Neural progenitor cell (in vitro differentiated cells): ENCODE measurements at places on chromosomes 11 and 22.

DNA sequence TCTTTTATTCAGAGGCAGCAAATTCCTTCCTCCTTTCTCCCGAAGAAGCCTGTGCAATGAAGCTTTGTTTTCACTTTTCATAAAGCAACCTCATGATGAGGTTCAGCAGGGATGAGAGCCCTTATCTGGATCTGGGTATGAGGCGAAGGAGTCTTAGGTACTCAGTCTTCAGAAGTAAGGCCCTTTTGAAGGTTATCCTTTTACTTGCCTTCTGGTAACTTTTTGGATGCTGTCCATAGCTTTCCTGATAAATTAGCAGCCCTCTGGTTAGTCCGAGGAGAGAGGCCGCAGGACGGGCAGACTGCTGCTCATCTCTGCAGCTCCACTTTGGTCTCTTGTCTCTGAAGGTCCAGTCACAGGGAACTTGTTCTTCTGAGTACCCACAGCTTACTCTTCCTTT, 1.1 kb downstream of the TRIM22 start:
- peak overlapping the region; percentile 93 for H3K27ac ChIP-seq
- no peaks in the 10 kb centered on the region for H3K27me3 ChIP-seq
- no peak for DNase-seq
- H3K36me3 ChIP-seq, result no peaks in the 10 kb centered on the region
- H3K4me3 ChIP-seq, result no peak overlapping the region

DNA sequence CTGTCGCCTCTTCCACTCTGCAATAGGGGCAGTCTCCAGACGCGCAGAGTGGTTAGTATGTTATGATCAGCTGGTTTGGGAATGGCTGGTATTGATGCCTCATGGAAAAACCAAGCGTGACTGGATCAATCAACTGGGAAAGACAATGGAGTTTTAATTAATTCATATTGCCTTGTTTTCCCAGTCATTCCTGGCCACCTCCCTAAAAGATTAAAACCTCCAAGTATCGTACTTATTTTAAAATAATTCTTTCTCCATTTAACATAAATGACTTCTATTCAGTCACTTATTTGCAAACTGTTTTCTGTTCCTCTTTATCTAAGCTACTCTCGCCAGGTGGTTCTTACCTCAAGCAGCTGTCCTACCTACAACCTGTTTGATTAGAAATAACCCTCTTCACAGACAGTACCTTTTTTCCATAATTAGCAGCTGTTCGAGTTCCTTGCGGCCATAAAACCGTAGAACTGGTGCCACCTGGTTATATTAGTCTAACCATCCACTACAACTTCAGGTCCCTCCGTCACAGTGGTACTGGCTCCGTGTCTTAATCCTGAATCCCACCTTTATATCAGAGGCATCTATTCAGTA, 898 bp downstream of the ZNF215 start:
- DNase-seq, result no peak
- peak overlapping the region; percentile 65 for H3K4me3 ChIP-seq
- no peak overlapping the region for H3K27ac ChIP-seq
- peaks cover 15% of the 10 kb centered on the region for H3K4me1 ChIP-seq
- no peaks in the 10 kb centered on the region for H3K27me3 ChIP-seq

- H3K4me3 ChIP-seq, result no peak overlapping the region
- no peak for DNase-seq
- peaks cover 54% of the 10 kb centered on the region for H3K4me1 ChIP-seq
- no peak overlapping the region for H3K27ac ChIP-seq
- H3K36me3 ChIP-seq, result no peaks in the 10 kb centered on the region
Observed at GRCh38 chr11:13008061-13008435, 1.1 kb upstream of the RASSF10 start.

GRCh38 chr11:11164334-11164690, 188.7 kb downstream of the CSNK2A3 start:
- no peaks in the 10 kb centered on the region for H3K27me3 ChIP-seq
- no peaks in the 10 kb centered on the region for H3K36me3 ChIP-seq
- no peaks in the 10 kb centered on the region for H3K4me1 ChIP-seq
- no peak overlapping the region for H3K27ac ChIP-seq

GRCh38 chr11:120229451-120230424, 10.2 kb upstream of the POU2F3 start:
- peak; percentile 68 for DNase-seq
- peaks cover 5% of the 10 kb centered on the region for H3K4me1 ChIP-seq

- H3K4me1 ChIP-seq, result peaks cover 9% of the 10 kb centered on the region
- no peaks in the 10 kb centered on the region for H3K27me3 ChIP-seq
- DNase-seq, result no peak
- H3K4me3 ChIP-seq, result no peak overlapping the region
- H3K36me3 ChIP-seq, result no peaks in the 10 kb centered on the region
- no peak overlapping the region for H3K27ac ChIP-seq
Observed at GRCh38 chr11:131796089-131796488, 425.7 kb downstream of the NTM start.

GRCh38 chr22:32079130-32080089, 36.3 kb downstream of the SLC5A1 start:
- H3K27me3 ChIP-seq, result no peaks in the 10 kb centered on the region
- no peak overlapping the region for H3K27ac ChIP-seq
- no peak overlapping the region for H3K4me3 ChIP-seq
- H3K4me1 ChIP-seq, result no peaks in the 10 kb centered on the region

DNA sequence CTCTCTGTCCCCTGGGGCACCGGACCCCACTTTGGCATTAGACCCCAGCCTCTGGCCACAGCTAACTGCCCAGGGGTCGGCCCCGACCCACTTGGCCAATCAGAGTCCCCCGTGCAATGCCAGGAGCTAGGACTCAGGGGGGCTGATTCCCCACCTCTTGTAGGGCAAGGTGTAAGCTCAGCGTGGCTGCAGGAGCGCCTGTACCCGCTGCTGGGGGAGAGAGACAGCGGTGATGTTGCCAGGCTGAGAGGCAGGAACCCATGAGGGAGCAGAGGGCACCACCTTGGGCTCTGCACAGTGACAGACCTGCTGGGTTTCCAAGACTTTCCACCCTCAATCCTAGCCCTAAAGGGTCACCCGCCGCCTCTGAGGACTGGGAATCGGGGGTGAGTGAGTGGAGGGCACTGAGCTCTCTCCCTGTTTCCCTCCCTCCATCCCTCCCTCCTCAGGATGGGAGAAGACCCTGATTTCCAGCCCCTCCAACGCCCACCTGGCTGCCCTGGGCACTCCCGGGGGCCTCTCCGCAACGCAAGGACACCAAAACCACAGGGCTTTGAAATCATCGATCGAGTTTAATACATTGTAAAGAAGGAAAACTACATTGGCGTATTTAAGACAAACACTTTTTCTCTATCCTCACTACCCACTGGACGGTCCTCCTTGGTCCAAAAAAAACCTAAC, 128.4 kb downstream of the ARHGAP8 start:
- H3K36me3 ChIP-seq, result peaks cover 4% of the 10 kb centered on the region
- no peak overlapping the region for H3K27ac ChIP-seq
- no peak for DNase-seq
- H3K4me3 ChIP-seq, result no peak overlapping the region

- peaks cover 14% of the 10 kb centered on the region for H3K27me3 ChIP-seq
- peaks cover 12% of the 10 kb centered on the region for H3K4me1 ChIP-seq
Observed at GRCh38 chr22:43222262-43222661, 35.3 kb upstream of the TTLL12 start.

GRCh38 chr11:61090982-61091372, 11.3 kb upstream of the CD5 start:
- no peak for DNase-seq
- H3K27ac ChIP-seq, result no peak overlapping the region
- no peaks in the 10 kb centered on the region for H3K27me3 ChIP-seq
- H3K4me1 ChIP-seq, result no peaks in the 10 kb centered on the region
- H3K36me3 ChIP-seq, result no peaks in the 10 kb centered on the region

DNA sequence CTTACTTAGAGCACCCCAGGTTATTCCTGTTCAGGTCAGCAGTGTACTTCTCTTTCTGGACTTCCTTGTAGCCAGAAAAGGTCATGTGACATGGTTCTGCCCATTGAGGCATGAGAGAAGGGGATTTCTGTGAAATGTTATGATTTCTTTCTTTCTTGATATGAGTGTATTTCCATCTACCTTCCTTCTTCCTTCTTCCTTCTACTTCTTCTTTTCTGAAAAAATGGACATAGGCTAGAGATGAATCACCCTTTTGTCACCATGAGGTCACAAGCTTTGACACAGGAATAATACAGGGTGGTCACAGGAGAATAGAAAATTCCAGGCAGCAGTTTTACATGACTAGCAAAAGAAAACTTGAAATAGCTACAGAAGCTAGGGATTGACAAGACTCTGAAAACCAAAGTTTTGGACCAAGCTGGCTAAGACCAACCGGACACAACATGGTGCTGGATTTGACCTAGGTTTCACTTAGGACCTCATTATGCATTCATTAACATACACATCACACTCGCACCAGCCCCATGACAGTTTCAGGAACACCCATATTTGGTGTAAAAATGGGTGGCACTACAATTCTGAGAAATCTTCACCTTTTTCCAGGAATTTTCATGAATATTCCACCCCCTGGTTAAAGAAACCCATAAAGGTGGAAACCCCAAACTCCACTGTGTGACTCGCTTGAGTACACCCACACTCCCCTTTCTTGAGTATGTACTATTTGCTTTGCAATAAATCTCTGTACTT, 21.2 kb upstream of the MAP6 start:
- H3K4me1 ChIP-seq, result no peaks in the 10 kb centered on the region
- H3K36me3 ChIP-seq, result no peaks in the 10 kb centered on the region
- DNase-seq, result no peak
- no peaks in the 10 kb centered on the region for H3K27me3 ChIP-seq
- no peak overlapping the region for H3K27ac ChIP-seq

- no peaks in the 10 kb centered on the region for H3K36me3 ChIP-seq
- no peaks in the 10 kb centered on the region for H3K4me1 ChIP-seq
- H3K27me3 ChIP-seq, result no peaks in the 10 kb centered on the region
- peak overlapping the region; percentile 0 for H3K27ac ChIP-seq
Observed at GRCh38 chr22:43234264-43234988, 47.5 kb upstream of the TTLL12 start.

GRCh38 chr22:23187871-23188700, 7.8 kb downstream of the BCR start:
- no peaks in the 10 kb centered on the region for H3K36me3 ChIP-seq
- H3K4me1 ChIP-seq, result peaks cover 27% of the 10 kb centered on the region
- no peak overlapping the region for H3K4me3 ChIP-seq
- no peak for DNase-seq

- H3K27me3 ChIP-seq, result no peaks in the 10 kb centered on the region
- no peak overlapping the region for H3K27ac ChIP-seq
- H3K4me1 ChIP-seq, result peaks cover 12% of the 10 kb centered on the region
- H3K4me3 ChIP-seq, result peak overlapping the region; percentile 81
- no peak for DNase-seq
Observed at GRCh38 chr11:65262381-65262680, 569 bp downstream of the POLA2 start.

DNA sequence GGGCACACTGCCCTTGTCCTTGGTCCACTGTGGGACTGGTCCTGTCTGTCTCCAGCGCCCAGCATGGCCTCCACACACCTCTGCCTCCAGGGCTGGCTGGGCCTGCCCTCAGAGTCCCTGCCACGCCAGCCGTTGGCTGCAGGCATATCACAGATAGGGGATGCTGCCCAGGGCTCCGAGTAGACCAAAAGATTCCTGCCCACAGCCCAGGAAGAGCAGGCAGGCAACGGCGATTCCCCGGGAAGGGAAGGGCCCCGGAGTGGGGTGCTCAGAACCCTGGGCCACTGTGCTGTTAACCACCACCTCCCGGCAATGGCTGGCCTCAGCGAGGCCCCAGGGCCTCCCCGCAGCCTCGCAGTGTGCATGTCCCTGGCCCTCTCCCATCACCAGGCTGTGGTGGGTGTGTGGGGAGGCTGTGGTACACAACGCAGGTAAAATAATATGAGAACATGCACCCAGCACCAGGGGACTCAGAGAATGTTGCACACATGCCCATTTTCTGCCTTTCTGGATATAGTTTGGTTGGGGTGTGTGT, 2.2 kb downstream of the IFITM5 start:
- H3K4me3 ChIP-seq, result no peak overlapping the region
- no peaks in the 10 kb centered on the region for H3K36me3 ChIP-seq
- H3K4me1 ChIP-seq, result peaks cover 13% of the 10 kb centered on the region
- H3K27ac ChIP-seq, result no peak overlapping the region
- DNase-seq, result no peak

DNA sequence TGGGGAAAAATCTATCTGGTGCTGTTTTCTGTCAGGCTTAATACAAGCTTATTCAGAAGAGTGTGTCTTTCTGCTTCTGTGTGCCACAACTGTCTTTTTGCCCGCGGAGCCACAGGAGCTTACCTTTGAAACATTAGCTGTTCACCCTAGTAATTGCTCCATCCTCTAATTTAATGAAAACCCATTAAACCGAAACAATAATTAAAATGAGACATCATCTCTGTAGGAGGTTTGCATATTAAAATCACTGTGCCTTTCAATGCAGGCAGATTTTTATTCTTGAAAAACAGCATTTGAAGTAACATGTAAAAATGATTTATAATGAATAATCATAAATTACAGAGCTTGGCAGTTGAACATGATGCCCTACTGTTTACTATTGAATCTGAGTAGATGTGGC, 102.3 kb downstream of the NELL1 start:
- no peaks in the 10 kb centered on the region for H3K36me3 ChIP-seq
- H3K4me1 ChIP-seq, result no peaks in the 10 kb centered on the region

- H3K27me3 ChIP-seq, result no peaks in the 10 kb centered on the region
- no peak overlapping the region for H3K27ac ChIP-seq
- no peaks in the 10 kb centered on the region for H3K36me3 ChIP-seq
- no peaks in the 10 kb centered on the region for H3K4me1 ChIP-seq
- no peak overlapping the region for H3K4me3 ChIP-seq
Observed at GRCh38 chr11:40506226-40506625, 953.2 kb downstream of the LRRC4C start.

DNA sequence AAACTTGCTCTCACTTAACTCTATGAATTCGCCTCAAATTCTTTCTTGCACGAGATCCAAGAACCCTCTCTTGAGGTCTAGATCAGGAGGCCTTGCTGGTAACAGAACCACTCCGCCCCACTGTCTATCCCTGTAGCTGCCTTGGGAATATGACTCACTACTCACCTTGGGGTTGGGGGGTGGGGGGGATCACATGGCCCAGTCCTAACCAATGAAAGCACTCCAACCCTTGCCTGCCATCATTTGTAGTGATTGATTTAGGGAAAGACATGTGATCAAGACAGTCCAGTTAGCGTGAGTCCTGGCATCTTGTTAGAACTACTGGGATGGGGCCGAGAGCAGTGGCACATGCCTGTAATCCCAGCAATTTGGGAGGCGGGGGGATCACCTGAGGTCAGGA, 4.8 kb upstream of the MRTFA start:
- no peaks in the 10 kb centered on the region for H3K4me1 ChIP-seq
- no peak overlapping the region for H3K27ac ChIP-seq
- no peak overlapping the region for H3K4me3 ChIP-seq
- no peaks in the 10 kb centered on the region for H3K36me3 ChIP-seq
- DNase-seq, result no peak

- DNase-seq, result no peak
- H3K4me1 ChIP-seq, result no peaks in the 10 kb centered on the region
- no peaks in the 10 kb centered on the region for H3K27me3 ChIP-seq
- no peaks in the 10 kb centered on the region for H3K36me3 ChIP-seq
Observed at GRCh38 chr11:2301631-2302305, at the start of the genes C11orf21 and TSPAN32. Gene C11orf21, minus strand, starts transcription at chr11:2301918. Its CDS starts 110 bp downstream, at chr11:2301808. Gene TSPAN32, plus strand, starts transcription at chr11:2302013. Its CDS starts 137 bp downstream, at chr11:2302150.

GRCh38 chr11:12287374-12288211, 89.8 kb upstream of the PARVA start:
- no peaks in the 10 kb centered on the region for H3K4me1 ChIP-seq
- DNase-seq, result peak; percentile 82
- no peak overlapping the region for H3K27ac ChIP-seq
- no peak overlapping the region for H3K4me3 ChIP-seq
- no peaks in the 10 kb centered on the region for H3K36me3 ChIP-seq
- H3K27me3 ChIP-seq, result no peaks in the 10 kb centered on the region
